Kidney capillary endothelial cell (primary cell): ENCODE measurements at places on chromosomes 5 and 9.

GRCh38 chr5:132375957-132376356 is 6.4 kb downstream of the SLC22A5 start:
- no peak for DNase-seq

DNA sequence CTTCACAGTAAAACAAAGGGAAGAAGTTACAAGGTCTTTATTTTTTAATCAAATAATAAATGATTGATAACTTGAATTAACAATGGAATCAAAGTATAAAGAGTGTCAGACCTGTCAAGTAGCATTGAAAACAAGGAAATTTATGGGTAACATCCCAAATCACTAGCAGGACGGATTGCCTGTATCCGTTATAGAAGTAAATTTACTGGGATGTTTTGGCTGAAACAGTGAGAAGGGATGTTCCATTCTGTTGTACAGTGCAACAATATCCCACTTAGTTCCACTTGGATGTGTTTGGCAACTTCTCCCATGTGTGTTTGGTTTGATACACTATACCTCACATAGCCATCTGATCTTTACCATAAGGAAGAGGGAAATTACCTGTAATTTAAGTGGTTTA is 421.0 kb upstream of the CHD1 start:
- DNase-seq: no peak

DNA sequence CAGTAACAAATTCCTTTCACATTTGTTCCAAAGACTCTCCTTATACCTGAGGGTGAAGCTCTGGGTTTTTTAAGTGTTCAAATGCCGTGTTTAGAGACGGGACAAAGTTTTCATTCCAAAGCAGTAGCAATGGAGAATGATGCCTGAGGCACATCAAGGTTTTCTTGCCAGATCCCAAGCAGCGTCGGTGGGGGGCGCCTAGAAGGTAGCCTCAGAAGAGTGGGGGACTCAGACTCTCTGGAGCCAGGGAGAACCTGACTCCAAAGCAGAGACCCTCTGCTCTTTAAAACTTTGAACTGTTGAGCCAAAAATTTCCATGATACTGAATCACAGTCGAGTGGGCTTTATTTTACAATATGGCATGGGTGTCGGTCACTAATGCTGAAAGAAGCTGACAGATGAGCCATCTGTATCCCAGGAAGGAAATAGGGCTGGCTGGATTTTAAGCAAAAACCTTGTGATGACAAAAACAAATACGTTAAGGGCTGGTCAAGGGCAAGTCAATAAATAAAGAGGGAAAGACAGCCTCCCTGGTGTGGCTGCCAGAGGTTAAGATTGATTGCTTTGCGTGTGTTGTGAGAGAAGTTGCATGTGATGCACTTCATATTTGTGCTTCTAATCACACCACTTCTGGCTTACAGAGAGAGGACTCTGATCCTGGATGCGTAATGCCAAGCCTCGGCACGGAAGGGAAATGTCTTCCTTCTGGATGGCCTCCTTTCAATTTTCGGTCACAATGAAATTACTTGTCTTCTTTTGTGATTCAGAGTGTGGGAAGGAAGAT is 161.1 kb upstream of the EFNA5 start:
- no peak for DNase-seq

GRCh38 chr9:111854799-111855198 is 41.8 kb upstream of the UGCG start:
- no peak for DNase-seq
